ENCODE measurements at places on chromosomes 1 and 21.

DNA sequence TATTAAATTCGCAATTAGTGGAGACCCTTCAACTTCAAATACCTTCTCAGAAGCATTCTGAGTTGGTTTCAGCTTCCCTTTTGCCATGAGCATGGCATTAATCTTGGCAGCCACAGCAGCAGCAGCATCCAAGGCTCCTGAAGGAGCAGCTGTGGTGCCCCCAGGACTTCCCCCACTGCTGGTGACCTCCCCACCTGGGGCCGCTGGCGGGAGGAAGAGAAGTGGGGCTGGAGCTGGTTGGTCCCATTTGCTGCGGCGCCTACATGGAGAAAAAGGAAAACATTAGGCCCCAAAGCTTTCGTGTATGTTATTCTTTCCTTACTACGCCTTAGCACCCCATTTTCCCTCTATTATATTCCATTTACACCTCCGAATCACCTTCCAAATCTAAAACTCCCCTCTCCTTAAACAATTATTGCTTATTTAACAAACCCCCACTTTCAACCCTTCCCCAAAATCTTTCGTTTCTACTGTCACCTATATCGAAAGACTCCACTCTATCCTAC lies 569 bp downstream of the KHDC4 start:
- DNase-seq: no peak

GRCh38 chr1:182588500-182589396 lies at the start of gene RNASEL:
TSS of gene RNASEL (minus strand) at chr1:182589256. CDS start at chr1:182586806, 2,450 bp downstream.
- peak; percentile 81 for DNase-seq

- DNase-seq: no peak
Observed at GRCh38 chr1:84756455-84757082, 66.3 kb upstream of the SSX2IP start.

GRCh38 chr1:200624679-200625335 lies 4.3 kb upstream of the KIF14 start:
- no peak for DNase-seq

GRCh38 chr1:208118306-208118705 lies 125.9 kb downstream of the PLXNA2 start:
- no peak for DNase-seq

DNA sequence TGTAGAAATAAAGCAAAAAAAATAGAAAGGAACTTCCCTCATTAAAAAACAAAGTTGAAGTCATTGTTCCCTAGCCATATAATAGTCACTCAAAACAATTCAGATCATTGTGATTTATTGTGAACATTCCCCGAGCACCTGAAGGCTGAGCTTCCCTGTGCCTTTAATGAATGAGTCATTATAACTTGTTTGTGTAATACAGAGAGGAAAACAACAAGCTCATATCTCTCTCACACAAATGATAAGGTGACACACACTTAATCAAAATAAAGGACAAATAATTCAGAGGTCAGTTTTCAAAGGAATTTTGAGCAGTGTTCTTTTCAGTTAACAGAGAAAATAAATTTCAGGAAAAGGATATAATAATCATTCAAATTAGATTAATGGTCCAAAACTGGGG lies 326.2 kb downstream of the DUSP10 start:
- no peak for DNase-seq

DNA sequence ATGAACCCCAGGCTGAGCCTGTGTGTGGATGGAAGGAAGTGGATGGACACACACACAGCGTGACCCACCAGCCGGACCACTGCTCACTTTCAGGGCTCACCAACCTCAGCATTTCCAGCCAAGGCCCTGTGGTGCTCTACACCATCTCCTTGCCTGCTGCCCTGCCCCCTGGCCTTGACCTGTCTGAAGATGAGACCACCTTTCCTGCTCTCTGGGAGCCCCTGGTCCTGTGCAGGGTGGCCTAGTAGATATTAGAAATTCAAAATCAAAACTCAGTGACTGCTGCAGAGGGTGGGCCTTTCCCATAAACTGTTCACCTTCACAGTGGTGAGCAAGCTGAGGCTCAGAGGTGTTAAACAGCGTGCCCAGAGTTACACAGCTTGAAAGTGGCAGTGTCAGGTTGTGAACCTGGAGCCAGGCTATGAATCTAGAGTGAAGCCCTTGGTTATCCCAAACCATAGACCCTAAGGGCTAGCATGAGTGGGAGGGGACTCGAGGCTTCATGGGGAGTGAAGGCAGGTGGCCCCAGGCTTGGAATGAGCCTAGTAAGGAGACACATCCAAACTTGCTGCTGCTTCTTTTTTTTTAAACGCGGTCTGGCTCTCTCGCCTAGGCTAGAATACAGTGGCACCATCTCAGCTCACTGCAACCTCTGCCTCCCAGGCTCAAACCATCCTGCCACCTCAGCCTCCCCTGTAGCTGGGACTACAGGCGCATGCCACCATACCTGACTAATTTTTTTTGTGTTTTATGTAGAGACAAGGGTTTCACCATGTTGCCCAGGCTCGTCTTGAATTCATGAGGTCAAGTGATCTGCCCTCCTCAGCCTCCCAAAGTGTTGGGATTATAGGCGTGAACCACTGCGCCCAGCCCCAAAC lies 41.5 kb downstream of the MAN1C1 start:
- DNase-seq: no peak

DNA sequence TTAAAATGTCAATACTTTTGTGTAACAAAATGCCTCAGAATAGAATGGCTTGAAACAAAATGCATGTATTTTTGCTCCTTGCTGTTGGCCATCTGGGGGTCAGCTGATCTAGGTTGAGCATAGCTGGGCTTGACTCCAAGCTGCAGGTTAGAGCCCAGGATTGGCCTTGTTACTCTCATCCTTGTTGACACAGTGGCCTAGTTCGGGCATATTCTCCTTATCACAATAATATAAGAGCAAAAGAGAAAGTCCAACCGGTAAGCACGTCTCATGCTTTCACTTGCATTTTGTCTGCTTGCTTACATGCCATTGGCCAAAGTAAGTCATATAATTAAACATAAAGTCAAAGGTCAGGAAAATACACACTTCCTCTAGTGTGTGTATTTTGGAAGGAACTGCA lies 456.2 kb downstream of the KCNT2 start:
- DNase-seq: no peak

DNA sequence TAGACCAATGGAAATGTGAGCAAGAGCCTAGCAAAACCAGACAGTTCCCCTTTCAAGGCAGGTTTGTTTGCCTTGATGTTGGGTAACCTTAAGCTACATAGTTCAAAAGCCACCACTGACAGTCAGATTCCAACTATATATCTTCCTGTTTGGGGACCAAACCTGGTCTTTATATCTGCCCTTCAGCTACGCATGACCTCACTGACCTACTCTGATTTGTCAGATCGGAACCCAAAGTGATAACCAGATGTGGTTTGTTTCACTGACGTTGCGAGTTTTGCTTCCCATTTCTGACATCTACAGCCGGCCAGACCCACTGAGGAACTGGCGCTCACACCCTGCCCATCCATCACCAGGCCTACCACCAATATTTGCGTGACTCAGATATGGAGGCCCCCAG lies 361.1 kb upstream of the CHRM3 start:
- no peak for DNase-seq

- DNase-seq: no peak
Observed at GRCh38 chr1:225972344-225973152, 26.6 kb downstream of the SDE2 start.

GRCh38 chr1:156725683-156726280 lies 2.5 kb upstream of the METTL25B start:
- peak; percentile 88 for DNase-seq

DNA sequence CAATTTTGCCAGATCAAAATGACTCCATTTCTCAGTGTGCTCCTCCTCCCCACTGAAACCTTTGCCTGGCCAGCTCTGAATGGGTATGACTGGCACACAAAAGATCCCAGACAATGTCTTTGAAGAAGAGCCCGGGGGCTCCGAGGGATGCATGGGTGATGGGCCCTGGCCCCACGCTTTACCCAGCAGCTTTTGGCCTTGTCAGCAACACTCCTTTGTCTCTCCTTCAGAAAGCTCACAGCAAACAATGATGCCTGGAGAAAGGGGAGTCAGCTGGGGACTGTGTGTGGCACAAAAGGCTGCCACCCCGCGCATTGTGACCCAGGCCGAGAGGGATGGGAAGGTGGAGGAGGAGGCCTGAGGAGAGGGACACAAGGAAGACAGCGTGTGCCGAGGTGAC lies 45.9 kb downstream of the PLXNA2 start:
- no peak for DNase-seq

GRCh38 chr1:59115865-59116264 lies 181.0 kb upstream of the FGGY start:
- DNase-seq: no peak

DNA sequence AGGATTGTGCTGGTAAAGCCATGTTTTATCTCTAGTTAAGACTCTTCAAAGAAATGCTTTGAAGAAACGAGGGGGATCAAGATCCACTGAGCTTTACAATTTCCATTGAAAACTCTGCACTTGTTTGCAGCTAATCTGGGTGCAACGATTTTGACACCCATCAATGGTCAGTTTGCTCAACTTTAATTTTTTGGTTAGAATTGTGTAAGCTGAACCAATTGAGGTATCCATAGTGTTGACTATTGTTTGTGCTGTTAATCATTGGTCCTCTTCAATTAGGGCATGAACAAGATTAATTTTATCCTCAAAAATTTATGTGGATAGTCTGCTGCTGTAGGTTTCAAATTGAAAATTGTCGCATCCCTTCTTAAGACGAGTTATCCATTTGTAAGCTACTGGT lies 17.7 kb upstream of the PLXNA2 start:
- no peak for DNase-seq

DNA sequence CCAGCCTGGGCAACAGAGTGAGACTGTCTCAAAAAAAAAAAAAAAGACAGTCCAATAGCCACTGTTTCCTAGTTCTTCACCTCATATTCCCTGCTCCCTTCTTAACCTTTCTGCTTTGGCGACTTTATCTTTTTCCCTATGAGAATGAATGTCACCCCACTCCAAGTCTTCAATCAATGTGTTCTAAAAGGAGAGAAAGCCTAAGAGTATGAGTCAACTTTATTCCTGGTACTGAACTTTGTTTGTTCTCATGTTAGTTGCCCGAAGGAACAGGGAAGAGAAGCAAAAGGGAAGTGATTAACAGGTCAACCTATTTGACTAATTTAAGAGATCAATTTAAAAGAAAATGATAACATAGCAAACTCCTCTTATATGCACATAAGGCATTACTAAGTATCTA lies 39.9 kb upstream of the SLC16A1 start:
- DNase-seq: no peak

- DNase-seq: no peak
Observed at GRCh38 chr1:30368651-30369240, 354.6 kb downstream of the MATN1 start.

- peak; percentile 48 for DNase-seq
Observed at GRCh38 chr1:93021539-93022134, 57.4 kb upstream of the MTF2 start.

DNA sequence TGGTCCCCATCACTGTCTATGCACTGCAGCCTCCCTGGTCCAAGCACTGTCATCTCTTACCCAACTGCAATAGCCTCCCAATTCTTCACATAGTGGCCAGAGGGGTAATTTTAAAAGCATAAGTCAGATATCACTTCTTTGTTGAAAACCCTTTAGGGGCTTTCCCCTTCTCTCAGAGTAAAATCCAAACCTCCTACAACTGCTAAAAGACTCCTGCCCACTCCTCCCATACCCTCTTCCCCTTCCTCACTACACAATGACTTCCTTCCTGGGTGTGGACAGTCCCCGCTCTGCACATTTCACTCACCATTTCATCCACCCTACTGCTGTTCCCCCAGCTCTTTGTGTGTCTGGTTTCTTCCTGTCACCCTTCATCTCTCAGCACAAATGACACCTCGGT lies 8.3 kb downstream of the MCOLN2 start:
- no peak for DNase-seq
